ENCODE measurements at places on chromosomes 11 and 22. TPM values are rescaled to one million over a fixed set of nuclear protein-coding genes. Genes with fewer than 3 reads are reported as not detected.

The CEP126 gene
- 0.07 TPM for total RNA-seq

The TREH gene
- not detected for total RNA-seq

GRCh38 chr11:85699957-85700741 lies 14.2 kb upstream of the CCDC89 start:
- no peak for DNase-seq

DNA sequence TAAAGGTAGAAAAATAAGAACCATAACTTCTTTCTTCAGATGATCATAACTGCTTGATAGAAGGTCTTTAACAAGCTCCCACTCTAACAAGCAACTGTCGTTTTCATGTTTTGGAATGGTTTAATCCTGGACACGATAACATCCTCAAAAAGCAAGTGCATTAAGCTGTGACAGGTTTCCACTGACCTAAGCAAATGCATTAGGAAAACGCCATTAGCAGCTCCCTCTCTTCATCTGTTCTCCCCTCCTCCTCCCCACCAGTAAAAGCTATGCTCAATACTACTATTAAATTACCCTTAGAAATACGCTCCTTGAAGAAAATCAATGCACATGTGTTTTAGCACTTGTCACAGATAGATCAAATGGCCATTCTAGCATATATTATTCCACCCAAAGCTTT lies 729.4 kb downstream of the OPCML start:
- peak; percentile 41 for DNase-seq

GRCh38 chr11:13997881-13998280 lies 35.4 kb downstream of the SPON1 start:
- DNase-seq: no peak

All from G401 (cell line).